ENCODE measurements at places on chromosomes 3 and 15. TPM values are rescaled to one million over a fixed set of nuclear protein-coding genes. Genes with fewer than 3 reads are reported as not detected.

UBE2E2 gene
- total RNA-seq, result 26.8 TPM

GOLGA6L4 gene
- total RNA-seq, result 0.29 TPM

EFCAB12 gene
- total RNA-seq, result 0.35 TPM

MOBP gene
- not detected for total RNA-seq

ECE2 gene
- not detected for total RNA-seq

ZNF35 gene
- 9.5 TPM for total RNA-seq

SCN11A gene
- not detected for total RNA-seq

TKT gene
- total RNA-seq, result 578 TPM

ONECUT1 gene
- total RNA-seq, result not detected

EPB42 gene
- not detected for total RNA-seq

ALDH1A3 gene
- total RNA-seq, result 23.4 TPM

ZNF662 gene
- 0.86 TPM for total RNA-seq

GOLGA8T gene
- not detected for total RNA-seq

MYZAP gene
- total RNA-seq, result 6.7 TPM

FEZF2 gene
- total RNA-seq, result not detected

CCDC33 gene
- 1.6 TPM for total RNA-seq

NUDT16 gene
- total RNA-seq, result 15.6 TPM

TMCO5A gene
- not detected for total RNA-seq

VGLL3 gene
- 43.0 TPM for total RNA-seq

RASL12 gene
- 12.1 TPM for total RNA-seq

POMGNT2 gene
- total RNA-seq, result 17.2 TPM

TUSC7 gene
- total RNA-seq, result not detected

ZIC4 gene
- total RNA-seq, result not detected

FBXL22 gene
- total RNA-seq, result 0.58 TPM

HRH1 gene
- 11.2 TPM for total RNA-seq

C2CD4A gene
- not detected for total RNA-seq

SERPINI2 gene
- total RNA-seq, result not detected

NRG4 gene
- total RNA-seq, result not detected

IL20RB gene
- 34.0 TPM for total RNA-seq

SPTSSB gene
- not detected for total RNA-seq

SLC25A20 gene
- total RNA-seq, result 28.2 TPM

TTC21A gene
- 6.0 TPM for total RNA-seq

ITPKA gene
- 50.7 TPM for total RNA-seq

BNC1 gene
- 8.7 TPM for total RNA-seq

MASP1 gene
- 52.5 TPM for total RNA-seq

RARRES1 gene
- total RNA-seq, result 148 TPM

TAGLN3 gene
- total RNA-seq, result 5.5 TPM

ERC2 gene
- total RNA-seq, result not detected

Data from myometrial cell (primary cell).